ENCODE measurements at places on chromosomes 11 and 22. TPM values are rescaled to one million over a fixed set of nuclear protein-coding genes. Genes with fewer than 3 reads are reported as not detected.

The PACSIN3 gene
- 33.5 TPM for total RNA-seq

The ASCC2 gene
- 63.1 TPM for total RNA-seq

The SAA4 gene
- total RNA-seq = 5.1 TPM

The KCNJ11 gene
- total RNA-seq = 0.66 TPM

The OR51B2 gene
- total RNA-seq = not detected

The C1QTNF6 gene
- 3.1 TPM for total RNA-seq

The OR5B21 gene
- not detected for total RNA-seq
